ENCODE measurements at places on chromosomes 1 and 21.

DNA sequence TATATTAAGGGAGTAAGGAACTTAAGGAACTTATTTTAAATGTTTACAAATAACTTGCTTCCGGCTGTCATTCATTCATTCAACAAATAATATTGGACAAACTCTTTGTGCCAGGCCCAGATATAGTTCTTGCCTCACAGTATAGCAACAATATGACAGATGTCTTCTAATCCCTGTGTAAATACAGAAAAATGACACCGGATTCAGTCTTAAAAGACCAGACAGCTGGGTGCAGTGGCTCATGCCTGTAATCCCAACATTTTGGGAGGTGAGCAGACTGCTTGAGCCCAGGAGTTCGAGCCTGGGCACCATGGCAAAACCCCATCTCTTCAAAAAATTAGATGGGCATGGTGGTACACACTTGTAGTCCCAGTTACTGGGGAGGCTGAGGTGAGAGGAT is 23.7 kb downstream of the EIF2B3 start:
- DNase-seq: no peak

- DNase-seq: peak; percentile 24
These were observed 520 bp downstream of the TMEM201 start for GRCh38 chr1:9589144-9589718.

GRCh38 chr1:84382127-84382526 is 16.2 kb upstream of the DNASE2B start:
- DNase-seq: no peak

DNA sequence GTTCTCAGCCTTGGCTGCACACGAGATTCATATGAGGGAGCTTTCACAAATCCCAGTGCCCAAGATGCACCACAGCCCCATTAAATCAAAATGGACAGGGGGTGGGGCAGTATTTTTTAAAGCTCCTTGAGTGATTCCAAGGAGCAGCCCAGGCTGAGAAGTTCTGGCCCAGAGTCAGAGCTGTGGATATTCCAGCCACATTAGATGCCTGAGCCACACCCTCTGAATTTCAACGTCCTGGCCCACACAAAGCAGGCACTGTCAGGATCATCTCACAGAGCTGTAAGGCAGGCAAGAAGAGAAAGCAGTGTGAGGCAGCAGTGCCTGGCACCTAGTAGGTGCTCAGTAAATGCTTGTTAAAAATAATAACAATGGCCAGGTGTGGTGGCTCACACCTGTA is 37.4 kb downstream of the PAX7 start:
- no peak for DNase-seq

DNA sequence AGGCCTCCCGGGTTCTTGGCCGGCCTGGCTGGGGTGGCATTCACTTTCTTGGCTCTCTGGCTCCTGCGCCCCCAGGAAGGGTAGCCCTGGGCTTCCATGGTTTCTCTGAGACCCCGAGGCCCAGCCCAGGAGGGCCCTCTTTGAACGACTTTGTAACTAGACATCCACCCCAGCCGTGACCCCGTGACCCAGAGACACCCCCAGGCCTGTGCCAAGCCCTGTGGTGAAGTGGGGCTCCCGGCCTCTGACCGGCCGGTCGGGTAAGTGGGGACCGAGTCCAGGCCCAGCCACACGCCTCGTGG is 64.0 kb downstream of the COL18A1 start:
- no peak for DNase-seq

- DNase-seq: peak; percentile 62
These were observed at the start of gene PTCH2 for GRCh38 chr1:44842862-44843655. Gene PTCH2 (minus strand): TSS chr1:44843253. CDS start chr1:44842932, 321 bp downstream.

GRCh38 chr1:154206196-154206595 is at the start of gene CFAP141:
Gene CFAP141 (minus strand): TSS chr1:154206333. CDS start chr1:154206307, 26 bp downstream.
- no peak for DNase-seq

DNA sequence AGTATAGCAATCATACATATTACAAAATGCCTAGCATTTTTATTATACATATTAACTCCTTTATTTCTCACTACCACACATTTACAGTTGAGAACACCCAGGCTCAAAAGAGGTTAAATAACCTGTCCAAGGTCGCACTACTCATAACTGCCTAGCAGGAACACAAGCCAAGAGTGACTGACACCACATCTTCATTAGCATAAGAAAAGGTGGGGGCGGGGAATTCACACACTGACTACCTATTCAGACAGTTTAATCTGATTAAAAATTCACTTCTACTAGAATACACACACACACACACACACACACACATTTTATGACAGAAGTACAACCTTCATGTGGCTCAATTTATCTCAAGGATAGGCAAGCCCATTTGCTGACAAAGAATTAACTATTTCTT is 77.8 kb upstream of the CACHD1 start:
- DNase-seq: no peak

DNA sequence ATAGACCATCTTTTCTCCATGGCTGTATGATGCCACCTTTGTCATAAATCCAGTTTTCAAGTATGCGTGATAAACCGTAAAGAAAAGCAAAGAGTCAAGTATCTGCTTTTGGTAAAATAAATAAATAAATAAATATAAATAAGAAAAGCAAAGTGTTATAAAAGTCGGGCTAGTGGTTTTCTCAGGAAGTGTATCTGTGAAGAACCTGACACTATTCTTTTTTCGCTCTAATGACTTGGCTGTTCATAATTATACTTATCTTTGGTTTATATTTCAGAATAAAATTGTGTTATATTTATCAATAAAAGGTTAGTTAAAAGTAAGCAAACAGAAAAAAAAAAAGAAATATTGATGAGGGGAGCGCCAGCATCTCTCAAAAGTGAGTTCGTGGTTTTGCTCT is 594 bp upstream of the EXO5 start:
- DNase-seq: no peak

GRCh38 chr1:161185282-161185682 is 8.0 kb upstream of the B4GALT3 start:
- peak; percentile 66 for DNase-seq

- DNase-seq: no peak
These were observed 114.6 kb upstream of the KIAA0040 start for GRCh38 chr1:175307160-175307559.

- no peak for DNase-seq
These were observed 7.0 kb upstream of the COL8A2 start for GRCh38 chr1:36132029-36132428.

DNA sequence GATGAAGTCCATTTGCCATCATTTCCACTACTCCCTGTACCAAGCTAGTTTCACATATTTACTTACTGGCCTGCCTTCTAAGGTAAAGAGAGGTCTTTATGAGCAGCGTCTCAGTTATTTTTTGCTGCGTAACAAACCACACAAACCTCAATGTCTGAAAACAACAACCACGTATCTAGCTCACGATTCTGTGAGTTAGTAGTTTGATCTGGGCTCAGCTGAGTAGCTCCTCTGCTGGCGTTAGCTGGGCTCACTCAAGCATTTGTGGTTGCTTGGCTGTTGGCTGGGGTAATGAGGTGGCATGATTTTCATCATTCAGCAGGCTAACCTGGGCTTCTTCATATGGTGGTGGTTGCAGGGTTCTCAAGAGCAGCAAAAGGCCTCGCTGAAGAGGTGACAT is 225.4 kb downstream of the FOXD2 start:
- no peak for DNase-seq

GRCh38 chr1:25571522-25571970 is 28.1 kb downstream of the LDLRAP1 start:
- no peak for DNase-seq

- DNase-seq: no peak
These were observed 78.1 kb downstream of the DHRS3 start for GRCh38 chr1:12539705-12540579.

GRCh38 chr1:79662596-79662995 is 656.1 kb upstream of the ADGRL4 start:
- DNase-seq: no peak

- no peak for DNase-seq
These were observed 668.0 kb downstream of the MRPL39 start for GRCh38 chr21:24939291-24939690.

- no peak for DNase-seq
These were observed 218.8 kb downstream of the ADGRL2 start for GRCh38 chr1:82019508-82019907.

- no peak for DNase-seq
These were observed 299.3 kb downstream of the TBX15 start for GRCh38 chr1:118688891-118689290.

GRCh38 chr1:113760102-113761080 is 1.1 kb upstream of the PHTF1 start:
- no peak for DNase-seq

GRCh38 chr21:27275294-27275927 is 308.5 kb upstream of the ADAMTS5 start:
- DNase-seq: no peak

DNA sequence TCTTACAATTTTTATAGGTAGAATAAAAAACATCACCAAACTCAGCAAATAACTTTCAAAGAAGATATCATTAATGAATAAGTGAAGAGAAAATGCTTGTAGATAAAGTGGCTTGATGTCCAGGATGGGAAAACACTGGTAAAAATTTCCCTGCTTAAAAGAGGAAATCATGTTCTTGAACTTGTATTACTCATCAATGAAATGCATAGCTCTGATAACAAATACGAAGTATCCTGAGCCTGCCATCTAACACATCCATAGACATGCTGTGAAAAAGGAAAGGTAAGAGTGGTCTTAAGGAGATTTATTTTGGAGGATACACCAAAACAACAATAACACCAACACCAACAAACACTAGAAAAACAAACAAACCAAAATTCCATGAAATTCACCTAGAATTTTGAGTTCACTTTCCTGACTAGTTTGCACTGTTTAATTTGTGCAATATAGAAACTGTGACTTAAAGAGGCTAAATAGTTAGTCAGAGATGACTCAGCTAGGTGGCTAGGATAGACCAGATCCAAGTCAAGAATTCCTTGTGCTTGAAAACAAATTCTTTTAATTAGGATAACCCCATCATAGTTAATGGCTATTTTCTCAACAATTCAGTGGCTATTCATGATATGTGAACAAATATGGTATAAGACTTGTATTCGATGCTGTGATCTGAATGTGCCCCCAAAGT is 179.8 kb upstream of the KCNK2 start:
- DNase-seq: no peak

DNA sequence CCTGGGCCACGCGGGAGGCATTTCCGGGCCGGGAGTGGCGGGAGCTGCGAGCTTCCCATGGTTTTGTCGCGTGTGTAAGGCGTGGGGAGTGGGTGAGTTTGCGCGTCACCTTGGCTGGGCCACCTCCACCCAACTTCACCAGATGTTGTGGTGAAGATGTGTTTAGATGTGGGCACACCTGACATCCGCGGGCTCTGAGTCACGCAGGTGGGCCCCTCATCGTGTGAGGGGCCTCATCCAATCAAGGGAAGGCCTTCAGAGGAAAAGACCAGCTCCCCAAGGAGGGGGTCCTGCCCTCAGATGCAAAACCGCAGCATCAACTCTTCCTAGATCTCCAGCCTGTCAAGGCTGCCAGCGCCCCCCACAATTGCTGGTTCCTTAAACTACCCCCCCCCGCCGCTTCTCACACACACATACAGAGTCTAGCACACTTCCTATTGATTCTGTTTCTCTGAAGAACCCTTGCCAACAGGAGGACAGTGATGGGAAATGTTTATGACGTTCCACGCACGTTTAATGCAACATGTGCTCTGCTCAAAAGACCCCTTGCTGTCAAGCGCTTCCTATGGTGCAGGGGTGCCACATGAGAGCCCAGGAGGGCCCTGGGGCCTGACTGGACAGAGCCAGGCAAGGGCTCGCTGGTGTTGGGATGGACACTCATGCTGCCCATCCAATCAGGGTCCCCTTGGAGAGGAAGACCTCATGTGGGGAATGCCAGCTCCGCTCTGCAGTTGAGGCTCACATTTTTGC is 11.9 kb downstream of the ACTRT2 start:
- no peak for DNase-seq

- DNase-seq: no peak
These were observed 228.3 kb downstream of the FMN2 start for GRCh38 chr1:240319998-240320397.

GRCh38 chr1:201011616-201012015 is 11.9 kb downstream of the KIF21B start:
- DNase-seq: no peak

- no peak for DNase-seq
These were observed 250.6 kb downstream of the FMN2 start for GRCh38 chr1:240342251-240342625.

GRCh38 chr1:57882072-57882471 is 458.2 kb upstream of the DAB1 start:
- no peak for DNase-seq

GRCh38 chr1:26121854-26122773 is 10.5 kb downstream of the PDIK1L start:
- DNase-seq: no peak

GRCh38 chr1:220810963-220811362 is 24.2 kb downstream of the MTARC1 start:
- no peak for DNase-seq

GRCh38 chr1:172005856-172006255 is 164.6 kb downstream of the DNM3 start:
- DNase-seq: no peak

DNA sequence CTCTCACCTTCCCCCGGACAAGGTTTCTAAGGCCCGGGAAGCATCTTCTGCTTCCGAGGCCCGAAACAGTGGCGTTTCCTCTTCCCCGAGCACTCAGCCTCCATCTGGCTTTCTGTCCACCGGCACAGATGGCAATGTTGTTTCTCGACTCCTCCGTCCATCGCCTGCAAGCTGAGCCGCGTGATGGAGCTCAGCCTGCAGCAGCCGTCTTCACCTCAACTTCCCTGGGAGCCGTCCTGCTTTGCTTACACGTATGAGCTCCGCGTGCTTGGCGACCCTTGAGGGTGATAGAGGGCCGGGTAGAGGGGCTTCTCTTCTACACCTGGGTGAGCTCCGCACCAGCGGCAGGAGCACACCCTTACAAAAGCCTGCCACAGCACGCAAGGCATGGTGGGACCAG is 80.4 kb downstream of the AJAP1 start:
- no peak for DNase-seq

- no peak for DNase-seq
These were observed 33.8 kb downstream of the THAP3 start for GRCh38 chr1:6658359-6659060.

DNA sequence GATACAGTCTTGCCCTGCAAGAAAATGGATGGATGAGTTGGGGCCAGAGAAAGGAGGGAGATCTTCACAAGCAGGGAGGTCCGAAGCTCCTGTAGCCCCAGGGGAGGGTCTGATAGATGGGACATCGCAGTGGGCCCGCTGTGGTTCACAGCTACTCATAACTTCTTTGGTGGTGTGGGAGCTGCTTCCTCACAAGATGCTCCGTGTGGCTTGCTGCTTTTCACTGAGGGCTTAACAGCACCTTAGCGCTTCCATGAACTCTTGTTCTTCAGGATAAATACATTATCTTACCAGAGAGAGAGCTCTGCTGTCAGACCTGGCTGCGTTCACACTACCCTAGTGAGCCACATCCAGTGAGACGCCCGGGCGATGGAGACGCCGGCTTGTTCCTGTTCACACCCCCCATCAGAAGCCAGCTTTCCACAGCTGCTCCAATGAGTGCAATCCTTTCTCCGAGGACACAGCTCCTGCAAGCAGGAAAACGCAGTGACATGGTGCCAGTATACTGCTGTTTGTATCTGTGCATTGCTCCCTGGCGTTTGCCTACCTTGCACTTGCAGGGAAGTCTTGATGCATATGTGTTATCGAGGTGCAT is 599.8 kb downstream of the AJAP1 start:
- DNase-seq: no peak
